ENCODE measurements at places on chromosomes 6 and 20.
A peak's percentile ranks its signal among the peaks of the same experiment; 100 is the strongest.

DNA sequence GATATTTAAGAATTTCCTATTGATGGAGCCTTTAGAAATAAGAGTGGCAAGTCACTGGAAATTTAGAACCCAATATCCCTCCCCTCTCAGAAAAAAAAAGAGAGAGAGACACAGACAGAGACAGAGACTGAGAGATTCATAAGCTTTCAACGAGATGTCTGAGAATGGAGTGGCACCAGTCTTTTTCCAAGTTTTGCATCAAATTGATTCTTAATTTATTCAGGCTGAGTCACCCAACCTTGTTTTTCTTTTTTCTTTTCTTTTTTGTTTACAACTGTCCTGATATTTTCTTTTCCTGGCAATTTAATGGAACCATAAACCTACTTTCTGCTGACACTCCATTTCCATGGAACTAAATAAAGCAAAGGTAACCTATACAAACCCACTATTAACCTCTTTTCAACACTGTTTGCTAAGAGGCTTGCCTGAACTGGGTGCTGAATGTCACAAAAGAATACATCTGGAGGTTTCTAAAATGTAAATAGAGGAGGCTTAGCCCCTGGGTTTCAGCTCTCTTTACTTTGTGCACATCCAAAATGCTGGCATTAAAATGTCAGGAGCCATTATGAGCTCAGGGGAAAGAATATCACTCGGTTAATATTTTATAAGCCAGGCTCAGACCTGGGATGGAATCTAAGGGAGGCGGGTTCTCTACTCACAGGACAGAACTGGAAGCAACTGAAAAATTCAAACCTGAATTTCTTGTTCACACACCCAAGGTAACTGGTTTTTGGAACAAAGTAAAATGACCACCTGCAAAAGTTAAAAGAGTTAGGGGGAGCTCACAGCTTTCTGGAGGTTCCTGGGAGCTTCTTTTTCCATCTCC lies 100.8 kb downstream of the BFSP1 start:
- DNase-seq, result no peak

DNA sequence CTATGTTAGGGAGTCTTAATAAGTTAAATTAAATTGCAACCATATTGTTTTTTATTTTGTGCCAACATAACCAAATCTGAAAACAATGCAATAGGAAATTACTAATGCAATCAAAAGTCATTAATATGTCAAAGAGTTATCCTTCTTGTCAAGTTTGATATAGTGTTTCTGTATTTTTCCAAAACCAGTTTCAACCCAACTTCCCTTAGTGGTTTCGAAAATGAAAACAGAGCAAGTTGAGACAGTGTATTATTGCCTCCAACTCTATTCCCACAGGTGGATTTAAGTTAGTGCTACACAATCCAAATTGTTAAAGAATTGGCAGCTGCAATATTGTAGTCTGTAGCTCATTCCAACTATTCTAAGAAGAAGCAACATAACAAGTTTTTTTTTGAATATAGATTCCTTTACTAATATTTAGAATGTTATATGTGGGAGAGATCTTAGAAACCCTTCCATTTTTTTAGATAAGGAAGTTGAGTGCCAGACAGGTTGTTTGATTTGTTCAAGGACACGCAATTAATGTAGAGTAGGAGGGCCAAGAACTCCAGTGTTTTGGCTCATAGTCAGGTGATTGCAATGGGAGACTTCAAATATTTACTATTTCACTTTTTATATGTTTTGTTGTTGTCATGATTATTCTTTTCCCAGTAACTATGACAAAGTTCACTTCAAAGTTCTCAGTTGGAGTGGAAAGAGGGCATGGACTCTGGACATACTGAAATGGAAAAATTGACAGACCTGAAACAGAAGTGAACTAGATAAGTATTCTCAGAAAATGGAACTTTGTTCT lies 282.4 kb upstream of the HSF2 start:
- no peak for DNase-seq

- no peak for DNase-seq
Measured at GRCh38 chr6:75305573-75305972, 21.0 kb upstream of the TMEM30A start.

DNA sequence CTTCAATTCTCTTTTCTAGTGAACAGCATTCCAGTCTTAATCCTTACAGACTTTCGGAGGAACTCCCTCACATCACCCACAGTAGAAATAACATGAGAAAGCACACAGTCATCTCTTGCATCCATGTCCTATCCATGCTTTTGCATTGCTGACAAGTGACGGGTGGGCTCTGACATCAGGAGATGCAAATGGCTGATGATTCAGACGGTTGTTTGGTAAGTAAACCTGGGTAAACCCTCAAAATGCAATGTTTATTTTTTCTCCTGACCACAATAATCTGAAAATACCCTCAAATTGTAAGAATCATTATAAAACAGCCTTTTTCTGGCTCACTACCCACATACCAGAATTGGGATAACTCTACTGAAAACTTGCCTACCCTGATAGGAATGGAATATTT lies 792.0 kb downstream of the MAFB start:
- peak; percentile 71 for DNase-seq

DNA sequence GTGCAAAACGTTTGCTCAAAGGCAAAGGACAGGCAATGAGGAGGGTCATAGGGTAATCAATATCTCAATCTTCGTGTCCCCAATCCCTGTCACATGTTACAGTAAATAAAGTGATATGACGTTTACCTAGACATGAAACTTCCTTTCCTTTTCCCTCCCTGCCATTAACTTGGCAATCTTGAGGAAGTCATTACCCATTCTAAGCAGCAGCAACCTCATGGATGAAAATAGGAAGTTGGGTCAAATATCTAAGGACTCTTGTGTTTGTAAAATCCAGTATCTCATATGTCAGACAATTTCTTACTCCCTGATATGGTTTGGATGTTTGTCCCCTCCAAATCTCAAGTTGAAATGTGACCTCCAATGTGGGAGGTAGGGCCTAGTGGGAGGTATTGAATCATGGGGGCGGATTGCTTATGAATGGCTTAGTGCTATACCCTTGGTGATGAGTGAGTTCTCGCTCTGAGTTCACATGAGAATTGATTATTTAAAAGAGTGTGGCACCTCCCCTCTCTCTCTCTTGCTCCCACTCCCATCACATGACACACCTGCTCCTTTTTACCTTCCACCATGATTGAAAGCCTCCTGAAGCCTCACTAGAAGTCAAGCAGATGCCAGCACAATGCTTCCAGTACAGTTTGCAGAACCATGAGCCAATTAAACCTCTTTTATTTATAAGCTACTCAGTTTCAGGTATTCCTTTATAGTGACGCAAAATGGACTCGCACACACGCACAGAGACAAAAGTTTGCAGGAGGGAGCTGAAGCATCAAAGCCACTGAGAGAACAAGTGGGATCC lies 545.9 kb upstream of the JARID2 start:
- no peak for DNase-seq

Measured in AG09319 (cell line).